Calu3 (cell line): ENCODE measurements at places on chromosomes 6 and 20.

DNA sequence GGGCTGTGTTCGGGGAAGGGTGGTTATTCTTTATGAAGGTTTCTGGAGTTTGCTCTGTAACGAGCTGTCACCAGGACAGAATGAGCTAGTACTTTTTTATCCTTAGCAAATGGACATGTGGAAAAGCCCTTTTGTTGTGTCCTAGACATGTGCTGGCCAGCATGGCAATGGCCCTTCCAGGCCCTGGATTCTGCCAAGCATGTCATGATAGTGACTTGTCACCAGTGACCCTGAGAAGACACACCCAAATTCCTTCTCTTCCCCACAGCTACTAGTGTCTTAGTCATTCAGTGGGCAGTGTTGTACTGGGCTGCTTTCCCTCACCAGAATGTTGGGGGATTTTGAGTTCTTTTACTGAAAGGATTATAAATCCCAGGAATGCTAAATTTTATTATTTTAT lies 74.0 kb upstream of the XRN2 start:
- DNase-seq, result no peak

- peak; percentile 86 for DNase-seq
These were observed at the start of gene SNX21 for GRCh38 chr20:45833030-45833882. TSS of gene SNX21 (plus strand) at chr20:45833799. CDS start at chr20:45833920, 121 bp downstream.

- DNase-seq, result peak; percentile 33
These were observed 58.5 kb downstream of the SUN5 start for GRCh38 chr20:32945710-32946221.

DNA sequence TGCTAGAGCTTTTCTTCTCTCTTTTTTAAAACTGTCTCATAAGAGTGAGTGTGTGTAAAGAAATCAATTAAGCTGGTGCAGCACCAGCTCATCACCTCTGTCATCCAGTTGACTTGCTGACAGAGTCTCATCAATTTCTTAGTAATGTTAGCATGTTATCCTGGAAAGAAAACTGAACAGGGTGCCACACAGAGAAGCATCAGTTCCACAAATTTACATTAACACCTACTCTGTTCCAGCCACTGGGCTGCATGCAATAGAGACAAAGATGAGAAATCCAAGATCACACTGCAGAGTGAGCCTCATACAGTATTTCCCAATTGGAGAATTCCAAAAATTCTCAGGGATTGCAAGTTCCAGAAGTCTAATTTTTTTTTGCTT lies 207.0 kb upstream of the CITED2 start:
- DNase-seq, result no peak

GRCh38 chr6:116060572-116061283 lies at the start of gene FRK:
TSS of gene FRK (minus strand) at chr6:116060891. CDS start at chr6:116060311, 580 bp downstream.
- DNase-seq, result peak; percentile 77

GRCh38 chr6:39829331-39829730 lies 37.2 kb downstream of the DAAM2 start:
- no peak for DNase-seq

DNA sequence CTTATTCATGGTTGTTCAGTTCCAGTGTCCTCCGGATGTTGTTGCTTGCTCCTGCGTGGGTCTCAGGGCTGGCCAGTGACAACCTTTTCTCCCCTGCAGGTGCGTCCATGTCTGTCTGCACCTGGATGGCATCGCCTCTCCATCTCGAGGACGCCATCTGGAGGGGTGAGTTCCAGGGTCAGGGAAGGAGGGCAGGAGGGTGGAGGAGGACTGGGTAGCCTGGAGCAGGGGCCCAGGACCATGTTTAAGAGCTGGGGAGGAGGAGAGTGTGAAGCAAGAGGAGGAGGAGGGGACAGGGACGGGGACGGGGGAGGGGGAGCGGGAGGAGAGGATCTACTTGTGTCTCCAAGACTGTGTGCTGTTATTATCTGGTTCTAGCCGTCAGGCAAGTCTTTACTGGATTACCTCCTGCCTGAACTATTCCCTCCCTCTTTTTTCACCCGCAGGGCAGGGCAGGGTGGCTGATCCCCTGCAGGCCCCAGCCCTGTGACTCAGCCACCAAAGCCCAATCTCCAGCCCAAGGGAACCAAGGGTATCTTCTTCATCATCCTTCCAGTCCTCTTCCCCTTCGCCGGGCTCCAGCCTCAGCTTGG lies 32.2 kb upstream of the TULP1 start:
- no peak for DNase-seq
